ENCODE measurements at places on chromosomes 5 and 9. TPM values are rescaled to one million over a fixed set of nuclear protein-coding genes. Genes with fewer than 3 reads are reported as not detected.

Gene C9orf78
- 51.2 TPM for total RNA-seq

Gene TMEM171
- 6.8 TPM for total RNA-seq

Gene SSBP2
- 9.2 TPM for total RNA-seq

Gene ZFP2
- total RNA-seq, result not detected

Gene S1PR3
- 76.2 TPM for total RNA-seq

Gene OGN
- not detected for total RNA-seq

Gene PDGFRB
- 0.21 TPM for total RNA-seq

Gene CDC42SE2
- 31.3 TPM for total RNA-seq

Gene OR1J2
- total RNA-seq, result not detected

Gene TSSK1B
- total RNA-seq, result not detected

Gene PCDHA8
- 0.05 TPM for total RNA-seq

Gene RANBP17
- total RNA-seq, result 2.4 TPM

Gene CAVIN4
- total RNA-seq, result 0.26 TPM

Gene TAF1L
- total RNA-seq, result not detected

Gene PCDHAC2
- total RNA-seq, result 4.4 TPM

Gene CCL28
- total RNA-seq, result 0.09 TPM

Gene NOXA1
- total RNA-seq, result 1.5 TPM

Gene ELOVL7
- total RNA-seq, result 8.7 TPM

Gene CDH6
- 0.09 TPM for total RNA-seq

Gene GRHPR
- total RNA-seq, result 171 TPM

Gene C8G
- total RNA-seq, result 2.4 TPM

Gene TIMD4
- total RNA-seq, result 1.6 TPM

Gene STARD4
- total RNA-seq, result 4.0 TPM

Gene APC
- 10.4 TPM for total RNA-seq

Gene ABITRAM
- total RNA-seq, result 22.5 TPM

Gene CYLC2
- total RNA-seq, result not detected

Gene ABHD17B
- 16.5 TPM for total RNA-seq

Gene FOXE1
- total RNA-seq, result 2.5 TPM

Gene ZNF883
- total RNA-seq, result 0.84 TPM

Gene CKMT2
- not detected for total RNA-seq

Gene PCDHB15
- total RNA-seq, result not detected

Gene MYORG
- 6.3 TPM for total RNA-seq

Gene CDKN2B
- total RNA-seq, result not detected

Gene KLF9
- 4.2 TPM for total RNA-seq

Gene SPATA31A3
- total RNA-seq, result not detected

Gene PCDHB7
- total RNA-seq, result 0.05 TPM

Gene MYMK
- not detected for total RNA-seq

Gene KIF12
- 2.1 TPM for total RNA-seq

Gene RNF208
- total RNA-seq, result 2.1 TPM

Gene OSMR
- 72.5 TPM for total RNA-seq
